ENCODE measurements at places on chromosomes 3 and 15. TPM values are rescaled to one million over a fixed set of nuclear protein-coding genes. Genes with fewer than 3 reads are reported as not detected.
A peak's percentile ranks its signal among the peaks of the same experiment; 100 is the strongest.

DNA sequence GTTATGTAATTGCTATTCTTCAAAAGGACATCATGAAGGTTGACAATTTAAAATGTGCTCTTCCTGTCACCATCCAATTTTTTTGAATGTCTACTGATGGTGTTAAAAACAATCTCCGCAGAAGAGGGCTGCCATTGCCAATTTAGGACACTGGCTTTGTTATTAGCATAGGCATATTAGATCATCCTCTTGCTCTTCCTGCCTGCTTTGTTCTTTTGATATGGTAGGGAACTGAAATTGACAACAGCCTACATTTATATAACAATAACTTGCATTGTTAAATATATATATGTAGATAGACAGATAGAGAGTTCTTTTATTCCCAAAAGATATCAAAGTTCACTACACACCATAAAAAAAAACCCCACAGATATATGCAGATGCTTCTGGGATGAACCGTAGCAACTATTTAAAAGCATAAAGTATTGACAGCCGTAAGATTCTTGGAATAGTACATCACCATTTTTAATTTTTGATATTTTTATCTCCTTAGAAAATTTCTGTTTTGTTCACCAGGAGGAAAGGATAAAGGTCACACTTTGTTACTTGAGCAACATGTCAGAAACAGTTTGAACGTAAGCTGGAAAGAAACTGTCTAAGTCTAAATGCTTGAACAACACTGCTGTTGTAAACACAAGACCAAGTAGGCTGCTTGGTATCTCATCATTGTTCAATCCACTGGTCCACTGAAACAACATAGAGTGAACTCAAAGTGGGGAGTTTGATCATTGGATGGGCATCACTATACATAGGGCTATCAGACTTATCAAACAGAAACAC lies 66.5 kb downstream of the MDFIC2 start:
- no peak for DNase-seq

DNA sequence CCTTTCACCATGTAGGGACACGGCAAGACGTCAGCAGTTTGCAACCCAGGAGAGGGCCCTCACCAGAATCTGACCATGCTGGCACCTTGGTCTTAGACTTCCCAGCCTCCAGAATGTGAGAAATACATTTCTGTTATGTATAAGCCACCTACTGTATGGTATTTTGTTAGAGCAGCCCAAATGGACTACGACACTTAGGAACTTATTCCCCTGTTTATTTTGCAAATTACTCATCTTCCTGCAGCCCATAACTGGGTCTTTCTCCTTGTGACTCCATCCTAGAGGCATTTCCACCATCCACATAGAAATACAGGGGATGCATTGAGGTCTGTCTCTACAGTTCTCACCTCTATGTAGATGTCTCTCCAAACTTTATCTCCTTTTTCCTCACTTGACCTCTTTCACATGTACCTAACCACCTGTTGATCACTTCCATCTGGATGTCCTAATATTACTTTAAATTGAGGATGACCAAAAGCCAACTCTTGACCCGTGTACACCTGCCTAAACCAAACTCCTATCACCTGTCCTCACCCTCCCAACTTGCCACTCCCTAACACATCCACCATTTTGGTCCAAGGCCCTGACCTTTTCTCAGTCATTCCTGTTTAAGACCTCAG lies 406.0 kb upstream of the WNT5A start:
- no peak for DNase-seq

DNA sequence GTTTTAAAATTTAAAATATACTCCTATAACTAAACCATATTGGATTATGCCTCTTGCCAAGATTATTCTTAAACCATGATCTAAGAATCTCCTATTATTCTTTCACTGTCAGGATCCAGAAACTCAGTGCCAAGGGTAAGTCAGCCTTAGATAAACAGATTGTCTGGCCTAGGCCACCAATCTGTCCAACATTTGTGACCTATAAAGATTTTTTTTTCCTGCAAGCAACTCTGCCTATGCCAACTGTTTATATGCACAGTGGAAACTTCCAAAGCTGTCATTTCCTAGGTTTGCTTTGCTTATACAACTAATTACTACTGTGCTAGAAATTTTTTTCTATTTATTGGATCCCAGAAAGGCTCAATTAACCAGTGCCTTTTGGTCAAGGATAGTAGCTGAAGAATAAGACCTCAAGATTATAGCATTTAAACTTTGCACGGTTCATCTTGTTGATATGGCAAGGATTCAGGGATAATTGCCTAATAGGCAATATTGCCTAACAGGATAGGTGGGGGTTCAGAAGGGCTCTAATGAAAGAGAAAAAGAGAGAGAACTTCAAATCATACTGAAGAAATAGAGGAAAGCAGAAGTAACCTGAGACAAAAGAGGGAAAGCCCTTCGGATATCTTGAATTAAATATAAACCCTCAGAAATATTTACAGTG lies 22.8 kb downstream of the GAP43 start:
- DNase-seq = no peak

- DNase-seq = no peak
Observed at GRCh38 chr3:157410945-157411344, 25.7 kb upstream of the PTX3 start.

Gene SERPINI1
- polyA plus RNA-seq = 4.7 TPM

DNA sequence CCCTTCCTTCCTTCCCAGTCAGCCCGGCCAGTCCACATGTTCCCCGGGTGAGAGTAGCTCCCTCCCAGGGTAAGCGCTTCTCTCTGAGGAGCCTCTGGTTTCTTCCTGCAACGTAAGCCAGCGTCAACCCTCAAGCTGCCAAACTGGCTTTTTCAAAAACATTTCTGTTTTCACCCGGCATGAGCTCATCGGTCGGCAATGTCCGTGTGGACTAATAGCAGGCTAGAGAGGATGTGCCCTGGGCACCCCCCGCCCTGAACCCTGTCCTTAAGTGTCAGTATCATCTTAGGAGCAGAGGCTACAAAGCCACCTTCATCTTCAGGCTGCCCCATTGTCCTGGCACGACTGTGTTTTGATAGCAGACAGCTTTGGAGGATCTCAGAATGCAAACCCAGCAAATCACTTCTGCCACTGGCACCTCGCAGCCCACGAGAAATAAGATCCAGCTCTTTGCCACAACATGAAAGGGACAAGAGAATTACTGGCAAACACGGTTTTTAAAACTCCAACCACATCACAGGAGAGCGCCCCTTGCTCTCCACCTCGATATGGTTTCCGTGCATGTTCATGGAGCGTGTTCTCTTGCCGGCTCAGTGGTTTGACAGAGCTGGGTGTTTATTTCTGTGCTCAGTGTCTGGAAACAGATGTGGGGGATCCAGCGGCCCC lies 9.9 kb downstream of the ALDH1A3 start:
- DNase-seq = no peak

DNA sequence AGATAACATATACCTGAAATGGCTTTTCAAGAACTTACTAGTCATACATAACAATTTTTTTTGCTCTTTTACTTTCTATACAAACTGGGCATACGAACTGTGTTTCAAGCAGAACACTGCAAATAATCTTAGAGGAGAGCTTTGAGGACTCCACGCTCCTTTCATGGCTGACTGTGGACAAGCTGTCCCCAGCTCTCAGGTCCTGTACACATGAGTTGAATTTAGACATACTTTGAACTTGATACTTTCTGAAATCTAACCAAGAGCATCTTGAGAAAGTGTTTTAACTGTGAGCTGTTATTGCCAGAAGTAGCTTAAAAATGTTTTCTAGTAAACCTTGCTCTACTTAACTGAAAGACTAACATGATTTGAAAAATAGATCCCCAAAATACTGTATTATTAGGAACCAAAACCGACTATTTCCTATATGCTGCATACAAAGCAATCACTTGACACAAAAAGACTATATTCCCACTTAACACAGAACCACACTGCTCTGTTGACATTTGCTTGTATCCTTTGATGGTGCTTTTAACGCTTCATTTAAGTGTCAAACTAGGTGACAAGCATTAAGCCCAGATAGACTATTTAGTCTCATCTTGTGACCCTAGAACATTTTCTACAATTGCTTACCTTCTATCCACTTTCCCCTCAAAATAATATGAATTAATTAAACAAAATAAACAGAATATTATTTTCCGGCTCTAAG lies 755.8 kb downstream of the ROBO1 start:
- no peak for DNase-seq

DNA sequence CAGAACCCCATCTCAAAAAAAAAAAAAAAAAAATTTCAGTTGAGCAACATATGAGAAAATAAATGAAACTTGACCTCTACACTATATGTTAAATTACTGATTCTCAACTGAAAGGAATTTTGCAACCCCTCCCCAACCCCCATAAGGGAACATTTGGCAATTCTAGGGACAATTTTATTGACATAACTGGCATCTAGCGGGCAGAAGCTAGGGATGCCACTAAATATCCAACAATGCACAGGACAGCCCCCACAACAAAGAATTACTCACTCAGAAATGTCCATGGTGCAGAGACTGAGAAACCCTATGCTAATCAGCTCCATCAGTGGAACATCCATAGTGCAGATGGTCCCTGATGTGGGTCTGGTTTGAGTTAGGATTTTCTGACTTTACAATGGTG lies 58.2 kb upstream of the OXTR start:
- no peak for DNase-seq

GRCh38 chr3:184306341-184306972 lies 7.4 kb downstream of the PSMD2 start:
- DNase-seq = no peak

DNA sequence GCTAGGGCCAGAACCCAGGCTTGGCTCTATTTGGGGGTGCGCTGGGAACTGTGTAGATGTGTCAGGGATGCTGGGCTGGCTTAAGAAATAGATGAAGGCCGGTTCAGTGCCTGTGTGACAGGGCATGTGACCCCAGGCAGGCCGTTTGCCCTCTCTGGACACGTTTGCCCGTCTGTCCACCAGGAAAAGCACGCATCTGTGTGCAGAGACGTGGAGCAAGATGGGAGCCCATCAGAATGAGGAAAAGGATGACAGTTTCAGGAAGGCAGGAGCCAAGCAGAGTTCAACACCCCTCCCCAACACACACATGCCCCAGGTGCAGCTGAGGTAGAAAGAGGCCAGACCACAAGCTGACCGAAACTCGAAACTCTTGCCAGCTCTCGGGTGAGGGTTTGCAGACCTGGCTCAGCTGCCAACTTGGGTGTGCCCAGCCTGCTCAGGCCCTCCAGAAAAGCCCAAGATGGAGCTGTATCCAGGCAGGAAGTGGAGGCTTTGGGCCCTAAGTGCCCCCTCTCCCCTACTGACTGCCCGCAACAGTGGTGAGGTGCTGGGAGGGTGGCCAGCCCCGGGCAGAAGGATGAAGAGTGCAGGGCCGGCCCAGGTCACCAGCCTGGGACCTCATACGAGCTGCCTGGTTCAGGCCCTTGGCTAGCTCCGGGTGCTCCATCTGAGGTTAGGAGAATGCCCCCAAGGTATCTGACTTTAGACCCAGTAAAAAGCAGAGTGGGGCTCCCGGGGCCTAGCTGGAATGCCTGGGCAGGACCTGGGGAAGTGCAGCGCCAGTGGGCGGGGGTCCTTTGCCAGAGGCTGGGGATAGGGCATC lies 10.2 kb upstream of the MESP1 start:
- DNase-seq = no peak

DNA sequence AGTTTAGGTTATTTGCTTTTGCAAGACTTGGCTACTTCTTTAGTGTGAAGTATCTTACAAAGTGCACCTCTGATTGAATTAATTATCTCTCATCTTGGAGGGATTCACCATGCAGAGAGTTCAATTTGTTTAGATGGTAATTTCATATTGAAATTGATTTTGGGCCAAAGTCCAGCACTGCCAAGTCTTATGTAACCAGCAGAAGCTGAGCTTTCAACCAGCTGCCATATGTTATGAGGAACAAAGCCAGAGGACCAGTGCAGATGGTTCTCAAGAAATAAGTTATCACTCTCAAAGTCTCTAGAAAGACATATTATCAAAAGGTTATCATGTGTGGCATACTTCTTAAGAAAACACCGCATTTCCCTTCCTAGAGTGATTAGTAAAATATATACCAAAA lies 29.0 kb downstream of the ABHD6 start:
- DNase-seq = no peak

- DNase-seq = no peak
Observed at GRCh38 chr3:175108613-175109151, 249.5 kb downstream of the NAALADL2 start.

Gene ARHGEF3
- 5.8 TPM for polyA plus RNA-seq

Gene TOP2B
- 67.5 TPM for polyA plus RNA-seq

DNA sequence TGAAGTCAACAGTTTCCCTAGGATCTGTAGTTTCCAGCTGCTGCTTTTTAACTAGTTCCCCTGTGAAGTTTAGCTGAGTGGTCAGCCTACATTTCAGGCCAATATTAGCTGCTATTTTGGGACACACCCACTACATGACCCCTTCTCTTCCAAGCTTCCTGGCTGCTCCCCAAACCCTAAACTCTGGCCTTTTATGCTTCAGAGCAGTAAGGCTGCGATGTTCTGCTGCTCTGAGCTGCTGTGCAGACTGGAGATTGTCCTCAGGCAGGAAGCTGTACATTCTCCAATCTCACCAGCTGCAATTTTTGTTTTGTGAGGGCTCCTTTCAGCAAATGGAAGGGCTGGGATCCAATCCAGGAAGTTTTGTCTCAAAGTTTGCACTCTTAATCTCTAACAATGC lies 48.0 kb upstream of the WDR72 start:
- DNase-seq = no peak

- peak; percentile 81 for DNase-seq
Observed at GRCh38 chr3:30659270-30660130, 53.1 kb downstream of the TGFBR2 start.
